ENCODE measurements at places on chromosomes 12 and 14. TPM values are rescaled to one million over a fixed set of nuclear protein-coding genes. Genes with fewer than 3 reads are reported as not detected.

GRCh38 chr12:74105434-74105833, 432.2 kb upstream of the ATXN7L3B start:
- no peak overlapping the region for H3K4me3 ChIP-seq
- no peaks in the 10 kb centered on the region for H3K27me3 ChIP-seq
- DNase-seq = no peak

DNA sequence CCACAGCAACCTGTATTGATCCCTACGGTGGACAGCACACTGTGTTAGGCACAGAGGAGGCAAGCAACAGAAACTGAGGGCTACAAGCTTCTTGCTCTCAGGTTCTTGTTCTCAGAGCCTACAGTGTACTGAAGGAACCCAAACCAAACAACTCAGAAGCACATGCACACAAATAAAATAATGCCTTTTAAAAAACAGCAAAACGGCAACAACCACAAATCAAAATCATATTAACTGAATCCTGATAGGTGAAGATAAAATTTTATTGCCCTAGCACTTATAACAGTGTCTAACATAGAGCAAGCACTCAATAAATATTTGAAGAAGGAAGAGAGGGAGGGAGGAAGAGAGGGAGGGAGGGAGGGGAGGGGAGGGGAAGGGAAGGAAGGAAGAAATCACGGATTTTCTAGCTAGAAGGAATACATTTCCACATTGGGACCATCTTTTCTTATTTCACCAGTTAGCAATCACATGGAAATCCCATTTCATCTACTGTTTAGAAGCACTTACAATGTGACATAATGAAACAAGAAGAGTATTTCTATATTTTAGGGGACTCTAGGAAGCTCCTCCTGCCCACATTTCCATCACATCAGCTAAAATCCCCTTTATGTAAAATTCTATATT, 27.2 kb downstream of the DMAC2L start:
- no peak overlapping the region for H3K27ac ChIP-seq
- no peaks in the 10 kb centered on the region for H3K36me3 ChIP-seq
- H3K4me1 ChIP-seq = peaks cover 8% of the 10 kb centered on the region
- no peaks in the 10 kb centered on the region for H3K27me3 ChIP-seq
- DNase-seq = no peak

DNA sequence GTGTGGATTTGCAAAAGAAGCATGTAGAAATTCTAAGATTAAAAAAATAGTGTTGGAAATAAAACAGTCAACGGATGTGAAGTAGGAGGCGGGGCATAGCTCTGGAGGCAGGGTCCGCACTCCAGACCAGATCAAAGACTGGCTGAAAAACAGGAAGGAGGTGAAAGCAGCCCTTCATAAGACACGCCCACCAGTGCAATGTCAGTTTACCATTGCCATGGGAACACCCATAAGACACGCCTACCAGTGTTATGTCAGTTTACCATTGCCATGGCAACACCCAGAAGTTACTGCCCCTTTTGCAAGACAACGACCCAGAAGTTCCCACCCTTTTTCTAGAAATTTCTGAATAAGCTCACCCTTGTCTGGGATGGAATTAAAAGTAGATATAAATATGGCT, 87.1 kb downstream of the FZD10 start:
- no peaks in the 10 kb centered on the region for H3K27me3 ChIP-seq
- H3K36me3 ChIP-seq = no peaks in the 10 kb centered on the region
- H3K4me3 ChIP-seq = no peak overlapping the region
- DNase-seq = no peak
- no peaks in the 10 kb centered on the region for H3K4me1 ChIP-seq
- no peak overlapping the region for H3K27ac ChIP-seq

Gene CHGA
- 7.8 TPM for total RNA-seq

- no peaks in the 10 kb centered on the region for H3K36me3 ChIP-seq
- no peak overlapping the region for H3K27ac ChIP-seq
- H3K4me1 ChIP-seq = no peaks in the 10 kb centered on the region
- DNase-seq = no peak
- no peaks in the 10 kb centered on the region for H3K27me3 ChIP-seq
- H3K4me3 ChIP-seq = no peak overlapping the region
These were observed 13.5 kb upstream of the DCP1B start for GRCh38 chr12:2017546-2018337.

GRCh38 chr14:91154851-91155625, 41.2 kb downstream of the DGLUCY start:
- H3K4me1 ChIP-seq = no peaks in the 10 kb centered on the region
- no peak overlapping the region for H3K27ac ChIP-seq
- H3K27me3 ChIP-seq = no peaks in the 10 kb centered on the region
- H3K36me3 ChIP-seq = peaks cover 18% of the 10 kb centered on the region
- no peak for DNase-seq
- no peak overlapping the region for H3K4me3 ChIP-seq

DNA sequence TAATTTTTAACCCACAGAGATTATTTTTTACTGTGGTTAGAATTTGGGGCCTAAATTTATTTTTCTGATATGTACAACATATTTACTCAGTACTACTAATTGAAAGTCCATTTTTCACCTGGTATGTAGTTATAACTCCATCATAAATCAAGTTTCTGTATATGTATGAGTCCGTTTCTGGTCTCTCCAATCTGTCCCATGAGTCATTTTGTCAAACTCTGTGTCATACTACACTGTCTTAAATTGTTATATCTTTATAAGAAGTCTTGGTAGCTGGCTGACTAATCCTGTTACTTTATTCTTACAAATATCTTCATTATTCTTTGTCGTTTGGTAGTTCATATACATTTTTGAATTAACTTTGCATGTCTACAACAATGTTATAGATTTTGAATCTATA, 344.0 kb downstream of the PDZRN4 start:
- H3K27ac ChIP-seq = no peak overlapping the region
- no peaks in the 10 kb centered on the region for H3K4me1 ChIP-seq
- DNase-seq = no peak
- H3K27me3 ChIP-seq = no peaks in the 10 kb centered on the region
- no peaks in the 10 kb centered on the region for H3K36me3 ChIP-seq

Gene COL2A1
- total RNA-seq = 10.8 TPM
